ENCODE measurements at places on chromosomes 11 and 22. TPM values are rescaled to one million over a fixed set of nuclear protein-coding genes. Genes with fewer than 3 reads are reported as not detected.

GRCh38 chr11:68688881-68689280, 4.5 kb downstream of the GAL start:
- peaks cover 5% of the 10 kb centered on the region for H3K4me1 ChIP-seq
- DNase-seq: no peak

DNA sequence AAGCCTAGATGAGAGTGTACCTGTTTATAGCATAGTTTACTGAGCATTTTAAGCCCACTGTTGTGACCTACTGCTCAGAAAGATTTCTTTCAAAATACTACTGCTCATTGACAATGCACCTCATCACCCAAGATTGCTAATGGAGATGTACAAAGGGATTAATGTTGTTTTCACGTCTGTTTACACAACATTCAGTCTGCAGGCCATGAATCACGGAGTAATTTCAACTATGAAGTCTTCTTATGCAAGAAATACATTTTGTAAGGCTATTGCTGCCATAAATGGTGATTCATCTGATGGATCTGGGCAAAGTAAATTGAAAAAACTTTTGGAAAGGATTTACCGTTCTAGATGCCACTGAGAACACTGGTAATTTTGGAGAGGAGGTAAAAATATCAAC, 112.9 kb downstream of the KIF18A start:
- no peak for DNase-seq
- no peaks in the 10 kb centered on the region for H3K36me3 ChIP-seq
- no peak overlapping the region for H3K4me3 ChIP-seq
- no peak overlapping the region for H3K27ac ChIP-seq

The SHANK2 gene
- 1.9 TPM for total RNA-seq

- H3K27ac ChIP-seq: no peak overlapping the region
- H3K4me3 ChIP-seq: no peak overlapping the region
- peak; percentile 6 for DNase-seq
- H3K27me3 ChIP-seq: no peaks in the 10 kb centered on the region
- no peaks in the 10 kb centered on the region for H3K36me3 ChIP-seq
These were observed 114.2 kb downstream of the KCNQ1 start for GRCh38 chr11:2558861-2559526.

The SLC22A8 gene
- not detected for total RNA-seq

The IL17REL gene
- not detected for total RNA-seq

DNA sequence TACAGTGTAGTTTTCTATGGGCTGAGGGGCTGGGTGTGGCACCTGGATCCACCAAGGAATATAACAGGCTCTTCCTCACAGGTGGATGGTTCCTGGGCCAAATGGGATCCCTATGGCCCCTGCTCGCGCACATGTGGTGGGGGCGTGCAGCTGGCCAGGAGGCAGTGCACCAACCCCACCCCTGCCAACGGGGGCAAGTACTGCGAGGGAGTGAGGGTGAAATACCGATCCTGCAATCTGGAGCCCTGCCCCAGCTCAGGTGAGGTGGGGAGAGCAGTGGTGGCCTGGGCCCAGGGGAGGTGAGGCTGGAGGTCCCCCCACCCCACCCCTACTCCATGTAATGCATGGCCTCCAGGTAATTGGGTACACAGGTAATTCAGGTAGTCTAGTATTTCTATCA, 20.7 kb downstream of the ADAMTS15 start:
- no peaks in the 10 kb centered on the region for H3K4me1 ChIP-seq
- no peaks in the 10 kb centered on the region for H3K27me3 ChIP-seq
- no peak overlapping the region for H3K27ac ChIP-seq
- H3K36me3 ChIP-seq: no peaks in the 10 kb centered on the region
- DNase-seq: no peak

- H3K27ac ChIP-seq: no peak overlapping the region
- H3K4me3 ChIP-seq: no peak overlapping the region
- DNase-seq: no peak
- no peaks in the 10 kb centered on the region for H3K4me1 ChIP-seq
These were observed 98.6 kb downstream of the YAP1 start for GRCh38 chr11:102208835-102209234.

The PRDM11 gene
- 7.5 TPM for total RNA-seq

- H3K4me3 ChIP-seq: no peak overlapping the region
- no peak for DNase-seq
- H3K27me3 ChIP-seq: no peaks in the 10 kb centered on the region
- H3K4me1 ChIP-seq: no peaks in the 10 kb centered on the region
- H3K27ac ChIP-seq: peak overlapping the region; percentile 25
- H3K36me3 ChIP-seq: no peaks in the 10 kb centered on the region
These were observed 43.2 kb upstream of the BLID start for GRCh38 chr11:122159173-122159721.
